Glomerular endothelial cell (primary cell): ENCODE measurements at places on chromosomes 6 and 20. TPM values are rescaled to one million over a fixed set of nuclear protein-coding genes. Genes with fewer than 3 reads are reported as not detected.

Gene SLC17A2
- not detected in 2 replicates for total RNA-seq

Gene DLGAP4
- total RNA-seq = 59.3 and 125 TPM in 2 replicates

Gene MANEA
- 11.7 and 16.5 TPM in 2 replicates for total RNA-seq

Gene PRPF6
- total RNA-seq = 63.2 and 64.3 TPM in 2 replicates

Gene ZNF451
- 32.5 and 40.0 TPM in 2 replicates for total RNA-seq

Gene RPL7L1
- total RNA-seq = 93.3 and 108 TPM in 2 replicates

Gene TREM2
- not detected in 2 replicates for total RNA-seq

Gene CLVS2
- total RNA-seq = 0.06 TPM in 1 of 2 replicates, not detected in the other

Gene SNAI1
- 6.9 and 17.2 TPM in 2 replicates for total RNA-seq

DNA sequence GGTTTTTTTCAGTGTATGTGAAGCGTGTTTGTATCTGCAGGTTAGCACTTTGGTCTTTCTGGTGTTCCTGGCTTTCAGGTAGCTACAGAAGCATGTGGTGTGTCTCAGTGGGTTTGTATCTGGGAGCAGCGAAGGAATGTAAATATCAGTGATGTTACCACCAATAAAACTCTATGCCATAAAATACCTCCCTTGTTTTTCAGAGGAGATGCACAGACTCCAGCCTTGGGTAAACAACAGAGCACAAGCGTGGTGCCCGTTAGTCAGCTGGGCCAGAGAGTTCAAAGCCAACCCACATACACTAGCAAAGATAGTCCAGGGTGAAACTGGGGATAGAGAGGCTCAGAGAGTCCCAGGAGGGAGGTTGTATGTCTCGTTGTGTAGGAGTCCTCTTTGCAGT, 393.8 kb downstream of the SMOC2 start:
- no peak for DNase-seq

GRCh38 chr6:154139892-154140291, 100.9 kb downstream of the OPRM1 start:
- DNase-seq = no peak

- DNase-seq = no peak
Measured at GRCh38 chr20:18856873-18857272, 43.3 kb downstream of the SCP2D1 start.

- no peak for DNase-seq
Measured at GRCh38 chr6:144588697-144589325, 303.7 kb downstream of the UTRN start.

- DNase-seq = no peak
Measured at GRCh38 chr20:56308036-56308435, 50.7 kb upstream of the FAM210B start.

DNA sequence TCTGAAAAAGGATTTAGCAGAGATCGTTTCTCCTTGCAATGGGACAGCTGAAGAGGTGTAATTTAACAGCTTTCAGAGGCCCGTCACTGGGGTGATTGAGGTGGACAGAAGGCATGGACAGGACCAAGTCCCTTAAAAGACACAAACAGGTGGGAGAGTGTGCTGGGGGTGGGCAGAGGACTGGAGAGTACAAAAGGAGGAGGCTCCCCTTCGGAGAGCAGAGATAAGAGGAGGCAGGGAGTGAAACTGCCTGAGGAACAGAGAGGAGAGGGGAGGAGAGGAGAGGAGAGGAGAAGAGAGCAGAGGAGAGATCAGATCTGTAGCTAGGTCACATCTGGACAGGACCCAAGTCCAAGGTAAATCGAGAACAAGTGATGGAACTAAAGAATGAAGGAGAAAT, 48.6 kb upstream of the PKHD1 start:
- DNase-seq = no peak

DNA sequence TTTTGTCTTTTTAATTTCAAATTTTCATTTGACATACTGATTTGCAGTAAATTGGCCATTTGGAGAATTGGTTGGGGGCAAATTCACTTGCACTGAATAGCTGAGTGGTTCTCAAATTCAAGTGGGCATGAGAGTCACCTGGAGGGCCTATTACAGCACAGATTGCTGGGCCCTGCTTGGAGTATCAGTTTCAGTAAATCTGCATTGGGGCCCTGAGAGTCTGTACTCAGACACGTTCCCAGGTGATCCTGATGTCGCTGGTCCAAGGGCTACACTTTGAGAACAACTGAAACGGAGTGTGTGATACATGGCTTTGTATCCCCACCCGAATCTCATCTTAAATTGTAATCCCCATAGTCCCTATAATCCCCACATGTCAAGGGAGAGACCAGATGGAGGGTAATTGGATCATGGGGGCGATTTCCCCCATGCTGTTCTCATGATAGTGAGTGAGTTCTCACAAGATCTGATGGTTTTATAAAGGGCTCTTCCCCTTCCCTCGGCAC, 115.9 kb downstream of the KLHL32 start:
- DNase-seq = no peak

GRCh38 chr20:48750941-48751635, 76.7 kb downstream of the PREX1 start:
- DNase-seq = peak; percentile 50

- DNase-seq = no peak
Measured at GRCh38 chr20:63657260-63657936, 714 bp upstream of the RTEL1 start.

- no peak for DNase-seq
Measured at GRCh38 chr20:64038224-64038564, 2.2 kb downstream of the C20orf204 start.

GRCh38 chr6:87701676-87702588, at the start of gene AKIRIN2:
AKIRIN2 (minus strand) TSS chr6:87702233; CDS start chr6:87701684, 549 bp downstream.
- DNase-seq = peak; percentile 95

GRCh38 chr20:38050686-38051085, 17.1 kb downstream of the RPRD1B start:
- DNase-seq = no peak

DNA sequence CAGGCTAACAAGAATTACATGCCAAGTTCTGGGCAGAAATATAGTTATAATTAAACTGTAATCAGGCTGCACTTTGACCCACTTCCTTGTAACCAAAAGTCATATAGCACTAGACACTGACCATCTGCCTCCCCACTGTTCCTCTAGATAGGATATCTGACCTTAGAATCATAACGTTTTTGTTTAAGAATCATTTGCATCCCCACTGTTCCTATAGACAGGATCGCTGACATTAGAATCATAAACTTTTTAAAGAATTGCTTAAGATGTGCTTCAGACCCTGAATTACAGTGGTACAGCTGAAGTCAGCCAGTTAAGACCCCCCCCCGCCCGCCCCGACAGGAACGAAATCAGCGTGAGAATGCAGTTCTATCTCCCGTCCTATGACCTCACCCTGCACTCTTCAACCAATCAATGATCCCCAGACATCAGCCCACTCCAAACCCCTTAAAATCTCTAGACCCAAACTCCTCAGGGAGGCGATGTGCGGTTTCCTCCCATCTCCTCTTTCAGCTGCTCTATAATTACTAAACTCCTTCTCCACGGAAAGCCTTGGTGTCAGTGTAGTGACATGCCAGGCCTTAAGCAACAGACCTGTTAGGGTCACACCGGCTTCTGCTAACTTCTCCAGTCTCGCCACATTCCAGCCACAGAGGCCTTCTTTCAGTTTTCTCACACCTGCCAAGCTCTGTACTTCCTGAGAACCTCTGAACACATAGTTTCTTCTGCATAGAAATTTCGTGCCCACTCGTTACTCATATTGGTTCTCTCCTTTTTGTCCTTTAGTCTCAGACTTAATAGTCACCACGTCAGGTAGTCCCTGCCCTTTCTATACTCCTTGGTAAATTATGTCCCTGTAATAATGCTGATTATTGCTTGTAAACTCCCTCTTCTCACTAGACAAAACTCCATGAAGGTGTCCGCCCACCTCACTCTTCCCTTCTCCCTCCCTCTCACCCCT, 93.5 kb downstream of the DTNBP1 start:
- DNase-seq = no peak

GRCh38 chr6:108765495-108765894, 82.7 kb upstream of the ARMC2 start:
- no peak for DNase-seq

- no peak for DNase-seq
Measured at GRCh38 chr20:63234693-63235398, 859 bp upstream of the BIRC7 start.

GRCh38 chr6:28980852-28981430, 24.2 kb downstream of the ZNF311 start:
- DNase-seq = peak; percentile 64

GRCh38 chr6:145891565-145891964, 72.6 kb downstream of the SHPRH start:
- DNase-seq = no peak
